Activated naive CD4-positive, alpha-beta T cell (primary cell): ENCODE measurements at places on chromosomes 1 and 21.

GRCh38 chr1:154943649-154944400 is 7.3 kb upstream of the PMVK start:
- DNase-seq: no peak

DNA sequence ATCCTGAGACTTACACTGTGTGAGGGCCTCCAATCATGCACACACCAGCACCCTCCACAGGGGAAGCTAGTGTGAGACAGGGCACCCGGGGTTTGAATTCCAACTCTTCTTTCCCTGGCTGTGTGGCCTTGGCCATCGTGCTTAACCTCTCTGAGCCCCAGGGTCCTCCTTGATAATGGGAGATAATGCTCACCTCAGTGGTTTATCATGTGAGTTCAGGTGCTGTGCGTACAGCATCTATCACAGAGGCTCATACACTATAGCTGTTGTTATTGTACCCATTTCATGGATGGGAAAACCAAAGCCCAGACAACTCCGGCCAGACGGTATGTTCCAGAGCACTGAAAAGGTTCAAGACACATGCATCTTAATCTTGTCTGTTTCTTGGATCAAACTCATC is 16.0 kb upstream of the UBXN10 start:
- no peak for DNase-seq

- DNase-seq: no peak
Measured at GRCh38 chr1:201108614-201109013, 3.6 kb downstream of the CACNA1S start.

GRCh38 chr1:68144856-68145255 is 87.5 kb downstream of the WLS start:
- DNase-seq: no peak

GRCh38 chr1:206784471-206784903 is 12.2 kb upstream of the IL10 start:
- peak; percentile 29 for DNase-seq

- no peak for DNase-seq
Measured at GRCh38 chr1:6802454-6802853, 17.2 kb downstream of the CAMTA1 start.

DNA sequence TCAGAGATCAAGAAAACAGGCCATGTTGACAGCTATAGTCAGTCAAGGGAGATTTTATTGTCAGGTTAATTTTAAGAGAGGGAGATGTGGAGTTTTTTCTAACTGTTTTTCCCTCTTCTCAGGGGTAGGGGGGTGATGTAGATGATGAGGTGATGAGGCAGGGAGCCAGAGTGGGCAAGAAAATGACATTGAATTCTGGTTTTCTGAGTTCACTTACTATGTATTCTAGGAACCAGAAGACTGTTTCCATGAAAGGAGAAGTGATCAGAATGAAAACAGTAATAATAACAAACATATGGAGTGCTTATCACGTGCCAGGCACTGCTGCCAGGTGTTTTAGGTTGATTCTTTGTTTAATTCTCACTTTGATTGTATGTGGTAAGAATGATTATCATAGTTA is 40.2 kb downstream of the CASQ2 start:
- no peak for DNase-seq

GRCh38 chr1:229169399-229169798 is 101.5 kb upstream of the RAB4A start:
- DNase-seq: no peak

DNA sequence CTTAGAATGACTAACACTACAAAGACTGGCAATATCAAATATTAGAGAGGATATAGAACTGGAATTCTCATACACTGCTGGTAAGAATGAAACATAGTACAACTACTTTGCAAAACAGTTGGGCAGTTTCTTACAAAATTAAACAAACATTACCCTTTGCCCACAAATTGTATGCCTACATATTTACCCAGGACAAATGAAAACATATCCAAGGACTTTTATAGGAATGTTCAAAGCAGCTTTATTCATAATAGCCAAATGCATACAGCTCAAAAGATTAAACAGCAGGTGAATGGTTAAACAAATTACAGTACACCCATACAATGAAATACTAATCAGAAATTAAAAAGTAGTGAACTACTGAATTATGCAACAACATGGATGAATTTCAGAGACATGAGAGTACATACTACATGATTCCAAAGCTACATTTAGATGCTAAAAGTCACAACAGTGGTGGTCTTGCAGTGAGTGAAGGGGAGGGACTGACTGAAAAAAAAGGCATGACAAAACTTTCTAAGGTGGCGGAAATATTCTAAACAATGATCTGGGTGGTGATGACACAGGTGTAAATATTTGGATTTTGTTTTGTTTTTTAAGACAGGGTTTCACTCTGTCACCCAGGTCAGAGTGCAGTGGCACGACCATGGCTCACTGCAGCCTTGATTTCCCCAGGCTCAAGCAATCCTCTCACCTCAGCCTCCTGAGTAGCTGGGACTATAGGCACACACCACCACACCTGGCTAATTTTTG is 40.4 kb downstream of the LYST start:
- no peak for DNase-seq

- no peak for DNase-seq
Measured at GRCh38 chr1:164310166-164310565, 248.8 kb upstream of the PBX1 start.

DNA sequence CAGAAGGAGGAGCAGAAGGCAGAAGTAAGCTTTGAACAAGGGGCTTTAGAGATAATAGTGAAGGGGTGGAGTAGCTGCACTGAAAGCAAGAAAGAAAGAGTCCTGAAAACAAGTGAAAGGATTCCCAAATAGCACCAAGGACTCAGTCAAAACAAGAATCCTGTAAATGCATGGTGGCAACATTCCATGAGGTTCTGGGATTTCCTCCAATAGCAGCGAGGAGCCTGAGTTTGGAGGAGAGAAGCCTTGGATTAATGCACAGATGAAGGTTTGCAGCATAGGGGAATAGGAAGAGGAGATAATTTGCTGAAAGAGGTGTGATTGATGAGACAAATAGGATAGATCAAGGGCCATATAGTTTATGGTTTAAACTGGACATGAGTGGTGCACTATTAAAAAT is 10.9 kb downstream of the KRTAP22-2 start:
- DNase-seq: no peak

DNA sequence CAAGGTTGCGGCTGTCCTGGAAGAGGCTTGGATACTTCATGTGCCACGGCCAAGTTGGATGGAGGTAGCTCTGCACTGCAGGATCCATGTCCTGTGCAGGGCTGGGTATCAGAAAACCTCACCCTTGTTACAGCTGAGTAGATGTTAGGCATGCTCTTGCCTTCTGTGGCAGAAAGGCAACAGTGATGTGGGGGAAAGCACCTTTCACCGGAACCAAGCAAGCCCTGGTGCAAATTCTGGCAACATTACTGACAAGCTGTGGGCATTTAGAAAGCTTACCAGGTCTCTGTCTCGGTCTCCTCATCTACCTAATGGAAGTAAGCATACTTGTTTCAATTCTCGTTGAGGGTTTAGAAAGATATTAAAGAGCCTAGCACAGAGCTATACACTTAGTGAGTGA is 14.5 kb upstream of the CDCA8 start:
- no peak for DNase-seq

DNA sequence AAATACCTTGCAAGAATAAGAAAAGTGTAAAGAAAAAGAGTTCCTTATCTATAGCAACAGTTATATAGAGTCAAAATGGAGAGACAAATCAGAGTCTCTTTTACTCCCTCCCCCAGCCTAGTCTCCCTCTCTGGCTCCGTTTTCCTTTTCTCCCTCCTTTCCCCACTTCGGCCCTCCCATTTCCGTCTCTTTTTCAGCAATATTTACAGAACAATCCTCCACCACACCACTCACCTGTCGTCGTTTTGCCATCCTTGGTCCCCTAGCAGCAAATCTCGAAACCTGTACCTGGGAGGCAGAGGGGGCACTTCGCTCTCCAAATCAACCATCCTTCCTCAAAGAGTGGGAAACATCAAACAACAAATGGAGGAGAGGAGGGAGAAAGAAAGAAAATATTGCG is 259 bp downstream of the KCNT2 start:
- no peak for DNase-seq

DNA sequence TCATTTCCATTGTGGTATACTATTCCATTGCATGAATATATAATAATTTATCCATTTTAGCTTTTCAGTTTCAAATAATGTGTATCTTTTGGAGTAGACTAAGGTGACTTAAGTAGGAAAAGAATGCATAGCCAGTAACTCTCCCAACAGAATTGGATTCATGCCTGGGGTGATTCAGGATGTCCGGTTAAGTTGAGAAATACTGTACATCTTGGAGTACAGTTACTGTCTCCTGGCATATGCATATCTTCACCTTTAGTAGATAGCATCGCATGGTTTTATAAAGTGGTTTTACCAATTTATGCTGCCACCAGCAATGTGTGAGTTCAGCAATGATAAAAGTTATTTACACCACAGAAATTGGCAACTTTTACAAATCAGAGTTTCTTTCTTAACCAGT is 18.6 kb upstream of the SLC6A9 start:
- DNase-seq: no peak

- DNase-seq: no peak
Measured at GRCh38 chr1:20551161-20551560, 1.2 kb upstream of the FAM43B start.

DNA sequence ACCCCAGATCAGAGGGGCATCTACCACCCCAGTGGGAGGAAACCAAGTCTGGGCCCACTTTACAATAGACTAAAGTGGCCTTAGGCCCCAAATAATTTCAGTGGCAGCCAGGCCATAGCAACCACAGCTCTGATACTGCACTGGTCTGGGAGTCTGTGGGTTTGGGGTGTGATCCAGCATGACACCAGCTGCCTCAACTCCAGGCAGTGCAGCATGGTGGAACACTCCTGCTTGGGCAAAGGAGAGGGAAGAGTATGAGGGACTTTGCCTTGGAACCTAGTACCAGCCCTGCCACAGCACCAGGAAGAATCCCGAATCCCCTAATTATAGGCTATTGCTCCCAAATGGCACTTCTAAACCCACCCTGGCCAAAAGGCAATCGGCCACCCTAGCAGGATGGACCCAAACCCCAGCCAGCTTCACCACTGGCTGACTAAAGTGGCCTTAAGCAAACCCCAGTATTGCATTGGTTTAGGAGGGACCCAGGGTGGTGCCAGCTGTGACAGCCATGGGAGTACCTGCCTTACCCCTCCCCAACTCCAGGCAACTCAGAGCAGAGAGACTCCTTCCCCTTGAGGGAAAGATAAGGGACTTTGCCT is 47.1 kb downstream of the PACC1 start:
- no peak for DNase-seq

DNA sequence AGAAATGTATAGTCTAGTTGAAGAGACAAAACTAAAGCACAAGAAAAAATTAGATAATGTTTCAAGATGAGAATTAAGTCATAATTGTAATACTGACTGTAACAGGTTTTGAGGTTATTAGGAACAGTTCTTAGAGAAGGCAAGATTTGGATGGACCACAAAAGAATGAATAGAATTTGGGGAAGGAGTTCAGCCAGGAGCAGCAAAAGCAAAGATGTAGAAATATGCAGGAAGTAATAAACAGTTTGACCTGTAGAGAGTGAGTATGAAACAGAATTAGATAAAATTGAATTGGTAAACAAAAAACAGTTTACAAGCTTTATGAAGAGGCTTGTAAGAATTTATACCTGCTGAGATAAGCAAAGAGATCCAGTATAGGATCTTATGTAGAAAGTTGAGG is 16.3 kb downstream of the VPS45 start:
- DNase-seq: no peak

- no peak for DNase-seq
Measured at GRCh38 chr1:196209265-196209664, 399.0 kb downstream of the KCNT2 start.

DNA sequence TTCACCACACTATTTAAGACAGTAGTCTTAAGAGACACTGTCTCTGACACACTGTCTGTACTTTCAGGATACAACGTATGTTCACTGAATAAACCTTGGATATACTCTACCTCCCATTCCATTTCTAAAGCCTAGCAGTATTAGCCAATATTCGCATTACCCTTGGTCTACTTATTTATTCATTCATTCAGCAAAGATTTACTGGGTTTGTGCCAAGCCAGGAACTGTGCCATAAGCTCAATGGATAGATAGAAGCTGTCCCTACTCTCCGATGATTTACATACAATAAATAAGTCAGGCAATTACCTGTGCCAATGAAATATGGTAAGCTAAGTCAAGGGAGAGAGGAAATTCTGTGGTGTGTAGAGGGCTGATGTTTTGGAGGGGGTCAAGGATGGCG is 195.2 kb upstream of the RAB4A start:
- DNase-seq: no peak

DNA sequence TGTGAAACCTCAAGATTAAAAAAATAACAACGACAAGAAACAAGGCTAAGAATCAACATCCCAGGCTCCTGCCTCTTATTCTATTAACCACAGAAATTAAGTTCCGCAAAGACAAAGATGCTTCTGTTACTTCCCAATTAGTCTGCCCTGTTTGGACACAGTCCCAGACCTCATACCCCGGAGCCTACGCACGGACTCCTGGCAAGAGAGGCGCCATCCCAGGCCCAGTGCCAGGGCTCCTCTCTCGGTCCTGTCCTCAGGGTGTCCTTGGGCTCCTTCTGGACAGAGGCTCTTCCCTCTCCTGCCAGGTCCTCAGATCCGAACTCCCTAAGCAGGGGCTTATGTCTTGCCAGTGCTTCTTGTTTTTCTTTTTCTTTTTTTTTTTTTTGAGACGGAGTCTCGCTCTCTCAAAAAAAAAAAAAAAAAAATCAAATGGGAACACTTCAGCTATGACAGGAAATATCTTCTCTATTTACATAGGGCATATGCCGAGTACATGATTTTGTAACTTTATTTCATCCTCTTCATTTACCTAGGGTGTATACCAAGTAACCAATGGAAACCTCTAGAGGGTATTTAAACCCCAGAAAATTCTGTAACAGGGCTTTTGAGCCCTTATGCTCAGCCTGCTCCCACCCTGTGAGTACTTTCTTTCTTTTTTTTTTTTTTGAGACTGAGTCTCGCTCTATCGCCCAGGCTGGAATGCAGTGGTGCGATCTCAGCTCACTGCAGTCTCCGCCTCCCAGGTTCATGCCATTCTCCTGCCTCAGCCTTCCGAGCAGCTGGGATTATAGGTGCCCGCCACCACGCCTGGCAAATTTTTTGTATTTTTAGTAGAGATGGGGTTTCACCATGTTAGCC is 11.7 kb upstream of the ENO1 start:
- no peak for DNase-seq
